ENCODE measurements at places on chromosomes 7 and 10. TPM values are rescaled to one million over a fixed set of nuclear protein-coding genes. Genes with fewer than 3 reads are reported as not detected.

DNA sequence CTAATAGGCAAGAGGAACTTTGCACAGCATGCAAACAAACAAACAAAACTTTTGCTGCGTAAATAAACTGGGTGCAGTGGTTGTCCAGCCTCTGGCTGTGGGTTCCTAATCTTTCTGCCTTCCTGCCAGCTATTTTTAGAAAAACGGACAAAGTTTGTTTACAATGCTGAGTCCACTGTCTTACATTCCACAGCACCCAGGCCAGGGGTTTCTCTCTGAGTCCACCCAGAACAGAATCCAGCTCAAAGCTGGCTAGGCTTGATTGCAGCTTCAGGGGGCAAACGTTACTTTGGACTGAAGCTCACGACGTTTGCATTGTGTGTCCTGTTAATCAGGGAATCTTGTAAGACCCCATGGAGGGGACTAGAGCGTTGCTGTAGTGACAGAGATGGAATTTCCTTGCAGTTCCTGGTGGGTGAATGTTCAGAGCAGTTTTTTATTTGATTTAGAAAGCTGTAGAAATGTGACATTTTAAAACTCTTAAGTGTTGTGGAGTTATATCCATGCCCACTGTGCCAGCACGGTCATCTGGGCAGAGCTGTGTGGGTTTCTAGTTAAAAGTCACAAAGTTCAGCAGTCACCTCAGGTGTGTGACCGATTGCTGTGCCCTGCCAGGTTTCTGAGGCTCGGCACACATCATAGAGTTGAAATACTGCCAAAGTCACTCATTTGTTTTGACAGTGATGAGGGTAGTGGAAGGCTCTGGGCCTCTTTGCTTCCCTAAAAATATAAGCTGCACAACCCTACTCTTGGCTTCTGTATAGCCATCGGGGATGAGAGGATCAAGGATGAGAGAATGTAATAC is 247.0 kb downstream of the STK31 start:
- no peak for DNase-seq

GRCh38 chr7:113921363-113921762 is 2.6 kb upstream of the PPP1R3A start:
- DNase-seq, result no peak

VWDE gene
- 12.9 TPM for total RNA-seq

DNA sequence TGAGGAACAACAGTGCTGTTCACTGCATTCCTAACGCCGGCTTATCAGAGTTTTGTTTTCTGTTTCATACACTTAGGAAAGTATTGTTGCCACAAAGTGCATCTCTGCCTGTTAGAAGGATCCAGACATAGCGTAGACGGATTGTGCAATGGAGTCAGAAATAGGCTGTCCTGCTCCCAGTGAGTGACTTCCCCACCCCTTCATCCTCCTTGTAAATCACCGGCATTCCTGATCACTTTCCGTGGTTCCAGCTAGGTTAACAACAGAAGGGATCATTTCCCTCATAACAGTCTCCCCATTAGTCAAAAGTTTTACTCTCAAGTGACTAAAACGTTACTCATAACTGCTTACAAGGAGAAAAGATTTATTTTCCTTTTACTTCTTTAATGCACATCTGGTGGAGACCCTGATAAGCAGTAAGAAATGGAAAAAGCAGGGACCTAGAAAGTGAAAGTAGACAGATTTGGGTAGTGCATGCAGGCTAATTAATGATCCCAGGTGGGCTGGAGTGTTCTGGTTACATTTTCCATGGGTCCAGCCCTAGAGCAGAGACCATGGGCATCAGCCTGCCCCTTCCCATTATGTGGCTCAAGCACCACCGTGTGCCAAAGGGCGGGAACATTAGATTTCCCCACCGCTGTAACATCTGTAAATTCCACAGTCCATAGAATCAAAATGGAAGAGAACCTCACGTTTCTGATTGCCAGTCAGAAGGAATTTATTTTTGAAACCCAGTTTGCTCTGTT is 395.1 kb upstream of the GALNT17 start:
- DNase-seq, result no peak

GRCh38 chr7:79647711-79648110 is 194.2 kb upstream of the MAGI2 start:
- DNase-seq, result peak; percentile 6

HECW1 gene
- not detected for total RNA-seq
